Amygdala (tissue), 56 donors: ENCODE measurements at places on chromosomes 4 and X.
A peak's percentile ranks its signal among the peaks of the same experiment; 100 is the strongest.

DNA sequence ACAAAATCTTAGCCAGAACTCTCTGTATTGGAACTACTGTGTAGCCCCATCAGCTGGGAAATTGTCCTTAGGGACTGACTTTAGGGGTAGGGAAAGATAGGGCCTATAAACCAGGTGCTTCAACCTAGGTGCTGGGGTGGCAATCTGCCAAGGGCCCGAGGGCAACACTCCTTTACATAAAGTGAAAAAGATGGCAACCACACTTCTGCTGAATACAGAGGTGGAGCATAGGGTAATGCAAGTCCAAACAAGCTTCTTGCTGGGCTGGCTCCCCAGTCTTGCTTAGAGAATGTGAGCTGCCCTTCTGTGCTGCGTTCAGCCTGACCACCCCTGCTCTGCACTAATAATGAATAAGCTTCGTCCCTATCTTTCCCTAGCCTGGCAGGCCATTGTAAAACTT lies 9.8 kb downstream of the ZBTB33 start:
- DNase-seq = no peak

- no peak for DNase-seq
These were observed 8.6 kb downstream of the FAM200B start for GRCh38 chr4:15690020-15690809.

- DNase-seq = no peak
These were observed 34.0 kb downstream of the BMP2K start for GRCh38 chr4:78809928-78810835.

DNA sequence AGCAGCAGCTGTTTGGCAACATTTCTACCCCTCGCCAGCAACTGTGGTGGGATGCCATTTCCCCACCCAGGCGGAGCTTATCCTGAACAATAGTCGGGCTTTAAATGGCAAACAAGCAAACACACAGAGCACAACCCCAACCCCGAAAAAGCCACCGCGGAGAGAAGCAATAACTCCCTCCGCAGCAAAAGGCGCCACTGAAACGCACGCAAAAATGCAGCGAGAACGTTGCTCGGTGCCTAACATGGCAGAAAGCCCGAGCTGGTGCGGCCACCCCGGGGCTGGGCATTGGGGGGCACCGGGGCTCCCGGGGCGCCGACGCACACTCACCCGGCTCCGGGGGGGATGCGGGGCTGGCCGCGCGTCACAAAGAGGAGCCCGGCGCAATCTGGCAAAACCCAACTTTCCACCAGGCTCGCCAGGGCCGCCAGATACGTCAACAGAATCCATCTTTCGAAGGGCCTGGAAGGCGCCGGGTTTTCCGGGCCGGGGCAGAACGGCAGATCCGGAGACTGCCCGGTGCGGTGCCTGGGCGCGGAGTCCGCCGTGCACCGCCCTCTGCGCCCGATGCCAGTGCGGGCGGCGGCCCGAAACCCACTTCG lies 818 bp downstream of the RAI2 start:
- no peak for DNase-seq

GRCh38 chr4:106034220-106034619 lies 138.9 kb downstream of the NPNT start:
- DNase-seq = no peak

DNA sequence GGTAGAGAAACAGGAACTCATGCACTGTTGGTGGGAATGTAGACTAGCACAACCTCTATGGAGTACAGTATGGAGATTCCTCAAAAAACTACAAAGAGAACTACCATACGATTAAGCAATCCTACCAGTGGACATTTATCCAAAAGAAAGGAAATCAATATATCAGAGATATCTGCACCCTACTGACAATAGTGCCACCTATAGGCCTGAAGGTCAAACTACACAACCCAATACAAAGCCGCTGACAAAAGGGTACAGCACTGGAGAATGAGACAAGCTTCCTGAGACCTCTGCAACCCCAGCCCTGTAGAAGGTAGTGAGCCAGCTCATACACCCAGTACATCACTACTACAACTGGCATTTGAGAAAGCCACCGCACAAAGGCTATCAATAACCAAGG lies 67.1 kb downstream of the CBR4 start:
- no peak for DNase-seq

GRCh38 chr4:144501231-144501780 lies 144.7 kb upstream of the HHIP start:
- DNase-seq = no peak

GRCh38 chr4:95198961-95199360 lies 349.8 kb downstream of the UNC5C start:
- DNase-seq = no peak

GRCh38 chrX:46311581-46312120 lies 233.6 kb downstream of the ZNF674 start:
- no peak for DNase-seq

DNA sequence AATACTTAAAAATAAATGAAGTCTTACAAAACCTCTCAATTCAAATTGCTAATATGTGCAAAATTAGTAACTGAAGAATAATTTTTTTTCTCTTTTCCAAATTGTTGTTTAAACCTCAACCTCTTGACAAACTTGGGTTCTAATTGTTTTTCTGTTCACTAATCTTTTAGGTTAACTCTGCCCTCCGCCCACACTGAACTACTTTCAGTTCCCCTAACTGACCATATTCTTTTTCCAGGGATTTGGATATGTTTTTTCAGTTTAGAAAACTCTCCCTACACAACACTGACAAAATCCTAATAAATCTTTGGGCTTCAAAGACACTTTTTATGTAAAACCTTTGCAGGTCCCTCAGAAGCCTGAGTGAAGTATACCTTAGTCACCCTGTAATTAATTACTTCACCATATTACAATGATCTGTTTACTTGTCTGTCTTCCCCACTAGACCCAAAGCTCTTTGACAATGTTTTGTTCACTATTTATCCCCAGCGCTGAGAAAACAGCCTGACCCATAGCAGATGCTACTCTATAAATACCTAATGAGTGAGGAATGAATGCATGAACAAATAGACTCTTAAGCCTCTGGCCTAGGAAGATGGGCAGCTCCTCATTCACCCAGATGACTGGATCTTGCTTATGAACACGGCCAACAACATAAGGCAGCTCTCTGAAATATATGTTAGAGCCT lies 134.9 kb downstream of the MAML3 start:
- no peak for DNase-seq

GRCh38 chr4:54155936-54156335 lies 56.0 kb downstream of the GSX2 start:
- no peak for DNase-seq

DNA sequence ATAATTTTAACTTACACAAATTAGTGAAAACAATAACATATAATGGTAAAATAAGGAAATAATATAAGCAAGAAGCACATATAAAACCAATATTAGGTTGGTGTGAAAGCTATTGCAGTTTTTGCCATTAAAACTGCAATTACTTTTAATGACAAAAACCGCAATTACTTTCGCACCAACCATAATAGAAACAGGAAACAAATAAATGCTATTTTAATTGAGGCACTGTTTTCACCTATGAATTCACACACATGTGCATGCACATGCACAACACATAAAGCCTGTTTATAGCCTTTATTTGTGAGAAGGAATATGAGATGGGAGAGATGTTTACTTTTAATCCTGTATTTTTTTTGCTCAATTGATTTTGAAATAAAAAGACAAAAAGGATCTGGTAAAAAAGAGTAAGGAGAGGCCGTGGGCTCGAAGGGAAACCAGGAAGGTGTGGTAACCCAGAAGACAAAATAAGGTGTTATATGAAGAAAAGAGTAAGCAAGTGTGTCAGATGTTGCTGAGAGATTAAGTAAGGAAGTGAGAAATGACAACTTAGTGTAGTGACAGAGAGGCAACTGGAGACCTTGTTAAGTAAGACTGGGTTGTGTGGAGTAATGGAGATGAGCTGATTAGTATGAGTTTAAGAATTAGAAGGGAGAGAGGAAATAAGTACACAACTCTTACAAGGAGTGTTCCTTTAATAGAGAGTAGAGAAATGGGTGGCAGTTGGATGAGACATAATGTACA lies 69.0 kb downstream of the KLHL13 start:
- no peak for DNase-seq

GRCh38 chrX:110317820-110318663 lies at the start of gene AMMECR1:
AMMECR1 (minus strand) TSS chrX:110318085; CDS start chrX:110318071, 14 bp downstream.
- peak; percentile 24 for DNase-seq

DNA sequence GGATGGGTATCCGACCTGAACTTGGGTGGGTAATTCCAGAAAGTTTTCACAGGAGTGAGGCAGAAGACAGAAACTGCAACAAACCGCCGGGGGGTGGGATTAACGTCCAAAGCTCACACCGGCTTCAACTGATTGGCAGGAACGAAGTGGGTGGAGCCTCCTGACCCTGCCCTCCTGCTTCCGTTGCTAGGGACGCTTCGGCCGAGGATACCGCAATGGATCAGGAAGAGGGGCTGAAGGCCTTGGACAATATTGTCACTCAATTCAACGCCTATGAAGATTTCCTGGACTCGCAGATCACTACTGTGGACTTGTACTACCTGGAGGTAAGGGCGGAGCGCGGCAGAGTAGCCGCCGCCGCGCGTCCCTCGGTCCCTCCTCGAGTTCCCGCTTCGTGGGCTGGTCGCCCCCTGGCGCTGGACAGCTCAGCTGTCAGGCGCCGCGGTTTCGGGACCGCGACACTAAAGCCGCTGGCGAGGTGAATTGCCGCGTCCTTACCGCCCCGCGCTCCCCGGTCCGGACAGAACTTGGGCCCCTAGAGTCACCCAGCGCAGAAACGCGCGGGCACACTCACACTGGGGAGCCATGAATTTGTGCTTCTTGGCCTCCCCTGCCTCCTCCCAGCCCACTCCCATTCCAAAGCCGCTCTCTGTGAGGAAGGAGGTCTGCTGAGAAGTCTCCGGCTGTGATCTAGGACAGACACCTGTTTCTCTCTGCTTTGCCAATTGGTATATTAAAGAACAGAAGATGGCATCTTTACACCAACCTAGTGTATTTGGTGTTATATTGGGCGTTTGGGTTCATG lies at the start of gene CFAP299:
Gene CFAP299 (plus strand): TSS at position 177 of the 805 bp plus-strand sequence.
- peak; percentile 18 for DNase-seq

- no peak for DNase-seq
These were observed 54.1 kb downstream of the APBB2 start for GRCh38 chr4:41160012-41160789.

DNA sequence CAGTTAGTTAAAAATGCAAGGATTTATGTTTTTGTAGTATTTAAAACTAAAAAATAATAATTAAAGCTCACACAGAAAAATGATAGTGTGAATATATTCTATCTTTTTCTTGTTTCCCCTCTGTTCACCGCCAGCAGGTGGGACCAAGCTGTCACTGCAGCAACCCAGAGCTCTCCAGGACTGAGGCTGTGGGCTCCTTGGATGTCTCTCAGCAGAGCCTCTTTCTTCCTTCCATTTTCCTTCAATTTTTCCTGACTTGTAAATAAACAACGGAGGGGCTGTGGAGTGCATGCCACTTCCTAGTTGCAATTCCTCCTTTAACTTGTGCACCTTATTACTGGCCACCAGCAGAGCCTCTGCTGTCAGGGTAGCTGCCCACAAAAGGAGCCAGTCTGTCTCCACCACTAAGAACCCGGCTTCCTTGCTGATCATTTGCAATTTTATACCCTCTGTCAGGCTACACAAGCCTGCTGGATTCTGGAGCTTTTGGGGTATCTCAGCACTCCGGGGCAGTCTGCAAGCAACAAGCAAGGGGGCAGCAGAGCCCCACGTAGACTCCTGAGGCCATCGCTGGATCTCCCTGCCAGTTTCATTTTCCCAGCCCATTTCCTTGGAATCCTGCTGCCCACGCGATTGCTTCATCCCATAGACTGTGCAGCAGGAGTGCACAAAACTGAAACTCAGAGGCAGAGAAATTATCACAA lies 1467.4 kb downstream of the C4orf33 start:
- DNase-seq = no peak

DNA sequence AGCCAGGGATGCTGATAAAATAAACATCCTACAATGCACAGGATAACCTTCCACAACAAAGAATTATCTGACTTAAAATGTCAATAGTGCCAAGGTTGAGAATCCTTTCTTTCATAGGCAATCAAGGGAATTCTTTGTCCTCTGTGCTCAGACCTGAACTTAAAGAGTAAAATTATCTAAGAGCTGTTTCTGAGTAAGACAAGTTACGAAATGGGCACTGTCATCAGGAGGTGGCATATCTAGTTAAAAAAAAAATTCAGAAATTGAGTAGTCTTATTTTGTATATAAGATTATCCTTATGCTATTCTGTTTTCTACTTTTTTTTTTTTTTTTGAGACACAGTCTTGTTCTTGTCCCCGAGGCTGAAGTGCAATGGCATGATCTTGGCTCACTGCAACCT lies 3.3 kb upstream of the RAB33B start:
- DNase-seq = no peak

DNA sequence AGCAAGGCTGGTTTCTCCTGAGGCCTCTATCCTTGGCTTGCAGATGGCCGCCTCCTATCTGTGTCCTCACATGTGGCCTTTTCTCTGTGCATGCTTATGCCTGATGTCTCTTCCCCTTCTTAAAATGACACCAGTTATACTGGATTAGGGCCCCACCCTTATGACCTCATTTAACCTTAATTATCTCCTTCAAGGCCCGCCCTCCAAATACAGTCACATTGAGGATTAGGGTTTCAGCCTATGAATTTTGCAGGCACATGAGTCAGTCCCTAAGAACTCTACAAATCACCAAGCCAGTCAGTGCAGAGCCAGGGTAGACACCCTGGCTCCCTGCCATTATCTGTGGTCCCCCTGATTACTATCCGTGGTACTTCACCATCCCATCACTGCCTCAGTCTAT lies 51.6 kb downstream of the MAML3 start:
- DNase-seq = no peak

- DNase-seq = no peak
These were observed 182.1 kb upstream of the NUDT6 start for GRCh38 chr4:123104310-123105025.

DNA sequence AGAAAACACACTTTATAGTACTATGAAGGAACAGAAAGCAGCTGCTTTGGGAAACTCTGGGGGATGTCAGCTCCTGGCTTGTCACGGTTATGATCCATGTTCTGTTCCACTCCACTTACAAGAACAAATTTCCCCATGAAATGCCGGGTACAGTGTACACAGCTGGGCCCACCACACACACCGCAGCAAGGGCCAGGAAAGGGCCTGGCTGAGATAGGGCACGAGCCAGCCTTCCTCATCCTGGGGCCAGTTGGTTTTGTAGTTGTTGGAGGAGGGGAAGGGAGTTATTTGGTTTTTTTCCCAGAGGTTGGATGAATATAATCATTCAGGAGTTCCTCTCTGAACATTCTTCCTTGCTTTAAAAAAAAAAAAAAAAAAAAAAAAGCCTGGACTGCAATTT lies 56.8 kb downstream of the SEPSECS start:
- DNase-seq = no peak

DNA sequence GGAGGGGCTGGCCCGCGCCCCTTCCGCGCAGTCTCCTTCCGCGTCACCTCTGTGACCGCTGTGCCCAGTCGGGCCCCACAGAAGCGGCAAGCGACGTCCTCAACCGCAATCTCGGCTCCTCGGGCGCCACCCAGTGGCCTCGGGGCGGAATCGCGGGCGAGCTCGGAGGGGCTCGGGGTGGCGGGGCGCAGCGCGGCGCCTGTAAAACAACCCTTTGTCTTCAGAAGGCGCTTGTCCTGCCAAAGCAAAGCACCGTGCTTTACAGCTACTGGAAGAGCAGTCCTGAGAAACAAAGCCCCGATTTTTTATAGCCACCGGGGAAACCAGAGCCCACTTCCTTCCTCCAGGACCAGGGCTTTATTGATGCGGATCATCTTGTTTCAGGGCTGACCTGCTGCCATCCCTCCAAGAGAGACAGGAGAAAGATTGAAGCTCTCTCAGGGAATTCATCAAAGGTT lies 37.3 kb upstream of the CDKN2AIP start:
- DNase-seq = peak; percentile 67
